ENCODE measurements at places on chromosomes 4 and X. TPM values are rescaled to one million over a fixed set of nuclear protein-coding genes. Genes with fewer than 3 reads are reported as not detected.

- H3K4me1 ChIP-seq: no peaks in the 10 kb centered on the region
- no peak overlapping the region for H3K27ac ChIP-seq
- no peaks in the 10 kb centered on the region for H3K36me3 ChIP-seq
- no peak overlapping the region for H3K4me3 ChIP-seq
- no peak for DNase-seq
- no peaks in the 10 kb centered on the region for H3K27me3 ChIP-seq
These were observed 74.1 kb upstream of the UCP1 start for GRCh38 chr4:140642674-140643437.

Gene CT45A2
- polyA plus RNA-seq: not detected

- peak overlapping the region; percentile 55 for H3K27ac ChIP-seq
- H3K27me3 ChIP-seq: no peaks in the 10 kb centered on the region
- no peaks in the 10 kb centered on the region for H3K4me1 ChIP-seq
- H3K4me3 ChIP-seq: peak overlapping the region; percentile 6
- no peaks in the 10 kb centered on the region for H3K36me3 ChIP-seq
- DNase-seq: no peak
These were observed 571.1 kb upstream of the DIPK2B start for GRCh38 chrX:45771560-45772340.

Gene PHEX
- 0.01 TPM for polyA plus RNA-seq

Gene BEND2
- 0.04 TPM for polyA plus RNA-seq

GRCh38 chr4:187174749-187175148 is 451.1 kb upstream of the FAT1 start:
- H3K4me1 ChIP-seq: no peaks in the 10 kb centered on the region
- H3K27me3 ChIP-seq: no peaks in the 10 kb centered on the region
- no peaks in the 10 kb centered on the region for H3K36me3 ChIP-seq
- DNase-seq: no peak
